Activated gamma-delta T cell treated with Interleukin-2 at 50 U/mL for 16 hours (primary cell): ENCODE measurements at places on chromosomes 7 and 10.

GRCh38 chr7:74525881-74526280, 72.2 kb downstream of the GTF2IRD1 start:
- no peak for DNase-seq

GRCh38 chr10:69634759-69635425, 4.8 kb downstream of the FAM241B start:
- no peak for DNase-seq

- no peak for DNase-seq
Observed at GRCh38 chr10:79123547-79123963, 54.8 kb downstream of the ZMIZ1 start.

DNA sequence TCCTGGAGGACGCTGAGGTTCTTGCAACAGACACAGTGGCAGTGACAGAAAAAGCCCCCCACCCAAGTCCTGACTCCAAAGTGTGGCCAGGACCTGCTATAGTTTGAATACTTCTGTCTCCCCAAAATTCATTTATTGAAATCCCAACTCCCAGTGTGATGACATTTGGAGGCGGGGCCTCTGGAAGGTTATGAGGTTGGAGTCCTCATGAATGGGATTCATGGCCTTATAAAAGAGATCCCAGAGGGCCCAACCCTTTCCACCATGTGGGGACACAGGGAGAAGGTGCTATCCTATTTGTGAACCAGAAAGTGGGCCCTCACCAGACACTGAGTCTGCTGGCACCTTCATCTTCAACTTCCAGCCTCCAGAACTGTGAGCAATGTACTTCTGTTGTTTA, 18.3 kb downstream of the ANXA11 start:
- DNase-seq, result no peak

- DNase-seq, result peak; percentile 75
Observed at GRCh38 chr7:35799846-35800717, 775 bp upstream of the SEPTIN7 start.

- DNase-seq, result no peak
Observed at GRCh38 chr7:45179666-45180065, 22.1 kb downstream of the RAMP3 start.

DNA sequence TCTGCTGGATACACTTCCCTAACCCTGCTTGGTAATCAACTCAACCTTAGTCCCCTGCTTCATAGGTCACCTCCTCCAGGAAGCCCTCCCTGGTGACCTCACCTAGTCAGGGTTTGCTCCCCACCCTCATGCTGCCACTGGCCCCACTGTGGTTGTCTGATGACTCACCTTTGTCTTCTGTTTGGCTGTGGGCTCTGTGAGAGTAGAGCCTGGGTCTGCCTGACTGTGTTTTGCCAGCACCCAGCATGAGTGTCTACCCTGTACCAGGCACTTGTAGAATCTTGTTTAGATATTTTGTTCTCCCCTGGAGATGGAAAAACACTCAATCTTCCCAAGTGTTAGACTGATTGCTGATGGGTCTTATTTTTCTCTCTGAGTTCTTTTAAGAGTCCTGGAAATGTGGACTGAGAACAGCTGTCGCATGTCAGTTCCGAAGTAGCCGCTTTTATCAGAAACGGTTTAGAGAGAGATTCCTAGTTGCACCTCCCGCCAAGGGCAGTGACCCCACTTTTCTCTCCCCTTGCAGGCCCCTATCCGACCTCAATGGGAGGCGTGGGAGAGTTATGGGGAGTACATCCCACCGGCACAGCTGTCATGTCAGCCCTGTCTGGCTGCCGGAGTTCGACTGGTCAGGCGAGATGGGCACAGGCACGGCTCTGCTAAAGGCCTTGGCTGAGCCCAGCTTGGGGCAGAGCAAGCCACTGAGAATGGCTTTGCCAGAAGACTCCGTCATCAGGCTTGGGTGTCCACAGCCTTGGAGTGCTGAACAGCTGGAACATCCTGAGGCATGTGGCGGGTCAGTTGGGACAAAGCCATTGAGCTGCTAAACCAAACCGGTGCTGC, 134.3 kb downstream of the GRK5 start:
- DNase-seq, result peak; percentile 57

- DNase-seq, result no peak
Observed at GRCh38 chr7:43196379-43196778, 83.9 kb downstream of the HECW1 start.

DNA sequence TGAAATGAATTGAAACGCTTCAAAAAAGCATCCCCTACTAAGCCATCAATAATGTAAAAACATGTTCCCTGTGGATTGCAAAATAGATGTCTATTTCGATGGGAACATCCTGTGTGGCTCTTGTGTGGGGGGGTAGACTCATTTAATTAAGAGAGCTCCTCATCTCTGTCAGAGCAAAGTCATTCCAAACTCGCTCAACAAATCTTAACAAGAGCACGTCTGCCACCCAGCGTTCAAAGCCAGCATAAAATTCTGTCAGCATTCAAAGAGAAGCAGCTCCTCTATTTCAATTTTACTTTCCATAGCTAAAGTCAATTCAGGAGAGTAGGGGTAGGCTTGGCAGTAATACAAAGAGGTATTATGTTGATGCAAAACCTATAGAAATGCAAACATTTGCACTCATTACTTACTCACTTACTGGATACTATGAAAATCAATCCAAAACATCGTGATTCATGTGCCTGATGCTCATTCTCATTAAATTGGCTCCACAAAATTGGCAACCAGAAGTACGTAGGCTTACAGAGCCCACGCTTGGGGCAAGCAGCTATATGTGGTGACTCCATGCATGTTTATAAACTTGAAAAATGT, 114.9 kb downstream of the IPMK start:
- peak; percentile 7 for DNase-seq

GRCh38 chr10:124994573-124995473, 52.9 kb downstream of the ZRANB1 start:
- no peak for DNase-seq

GRCh38 chr10:44925224-44925623, 14.1 kb downstream of the TMEM72 start:
- DNase-seq, result no peak

DNA sequence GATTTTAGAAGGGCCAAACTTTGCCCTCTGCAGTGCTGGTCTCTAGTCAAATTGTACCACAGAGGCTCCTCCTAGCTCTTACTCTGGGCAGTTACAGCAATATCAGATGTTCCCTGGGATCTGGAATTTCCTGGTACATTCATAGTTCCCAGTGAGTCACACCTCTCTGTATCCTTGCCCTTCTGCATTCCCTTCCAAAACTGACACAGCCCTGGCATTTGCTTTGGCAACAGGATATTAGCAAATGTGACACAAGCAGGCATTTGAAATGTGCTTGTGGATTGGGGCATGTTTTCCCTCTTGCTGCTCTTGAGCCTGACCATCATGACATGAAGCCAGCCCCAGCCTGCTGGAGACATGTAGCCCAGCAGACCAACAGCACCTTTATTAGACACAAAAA, 284.7 kb upstream of the AKR1E2 start:
- DNase-seq, result no peak

DNA sequence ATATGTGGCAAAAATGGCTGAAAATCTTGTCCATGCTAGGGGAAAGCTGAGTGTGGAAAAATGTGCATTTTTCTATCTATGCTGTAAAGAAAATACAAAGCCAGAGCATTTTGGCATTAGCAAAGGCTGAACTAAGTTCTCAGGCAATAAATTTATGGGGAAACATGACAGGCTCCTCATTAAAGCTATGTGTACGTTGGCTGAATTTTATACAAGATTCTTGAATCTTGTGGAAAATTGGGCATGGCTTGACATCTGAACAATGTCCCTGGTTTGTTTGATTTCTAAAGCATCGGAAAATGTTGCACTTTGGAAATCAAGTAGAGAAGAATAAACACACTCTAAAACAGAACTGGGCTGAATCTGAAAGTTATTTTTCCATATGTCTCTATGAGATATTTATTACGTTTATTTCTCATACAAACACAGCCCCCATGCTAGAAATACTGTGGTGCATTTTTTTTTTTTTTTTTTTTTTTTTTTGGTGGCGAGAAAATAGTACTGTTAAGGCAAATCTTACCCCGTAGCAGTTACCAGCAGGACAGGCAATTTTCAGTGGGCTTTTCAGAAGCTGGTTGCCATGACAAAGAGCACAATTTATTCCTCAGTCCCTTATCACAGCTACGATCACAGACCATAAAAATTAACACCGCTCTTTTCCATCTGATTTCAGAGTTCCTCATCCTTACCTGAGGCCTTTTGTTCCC, 16.9 kb downstream of the CPA1 start:
- DNase-seq, result no peak

- no peak for DNase-seq
Observed at GRCh38 chr10:114970515-114970914, 32.5 kb downstream of the TRUB1 start.

DNA sequence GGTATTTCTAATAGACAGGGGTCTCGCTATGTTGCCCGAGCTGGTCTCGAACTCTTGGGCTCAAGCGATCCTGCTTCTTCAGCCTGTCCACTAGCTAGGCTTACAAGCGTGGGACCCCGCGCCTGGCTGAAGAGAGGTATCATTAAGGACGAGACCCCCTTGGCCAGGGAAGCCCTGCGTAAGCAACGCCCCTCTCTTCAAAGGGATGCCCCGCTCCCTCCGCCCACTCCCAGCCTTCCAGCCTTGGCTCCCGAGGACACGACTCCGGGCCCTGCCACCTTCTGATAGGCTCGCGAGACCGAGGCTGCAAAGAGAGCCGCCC, 220 bp upstream of the ZKSCAN5 start:
- no peak for DNase-seq

- no peak for DNase-seq
Observed at GRCh38 chr10:104630731-104631130, 10.4 kb upstream of the SORCS3 start.

DNA sequence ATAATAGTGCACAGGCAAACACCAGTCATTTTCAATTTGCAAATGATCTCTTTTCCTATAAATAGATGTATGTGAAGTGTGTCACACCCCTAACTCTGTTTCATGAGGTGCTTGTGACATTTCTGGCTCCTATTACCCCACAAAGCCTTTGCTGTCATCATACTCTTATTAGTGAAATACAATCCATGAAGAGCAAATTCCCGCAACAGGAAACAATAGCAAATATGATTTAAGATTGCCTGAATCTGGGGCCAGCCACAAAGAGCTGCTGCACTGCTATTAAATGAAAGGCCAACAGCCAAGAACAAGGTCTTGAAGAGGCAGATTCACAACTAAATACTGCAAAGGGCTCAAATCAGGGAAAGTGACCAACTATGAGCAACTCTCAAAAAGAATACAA, 96.3 kb upstream of the CAV2 start:
- no peak for DNase-seq

- no peak for DNase-seq
Observed at GRCh38 chr10:93006435-93007039, 54.1 kb upstream of the CYP26C1 start.

- no peak for DNase-seq
Observed at GRCh38 chr10:132304756-132305509, 2.8 kb downstream of the STK32C start.

DNA sequence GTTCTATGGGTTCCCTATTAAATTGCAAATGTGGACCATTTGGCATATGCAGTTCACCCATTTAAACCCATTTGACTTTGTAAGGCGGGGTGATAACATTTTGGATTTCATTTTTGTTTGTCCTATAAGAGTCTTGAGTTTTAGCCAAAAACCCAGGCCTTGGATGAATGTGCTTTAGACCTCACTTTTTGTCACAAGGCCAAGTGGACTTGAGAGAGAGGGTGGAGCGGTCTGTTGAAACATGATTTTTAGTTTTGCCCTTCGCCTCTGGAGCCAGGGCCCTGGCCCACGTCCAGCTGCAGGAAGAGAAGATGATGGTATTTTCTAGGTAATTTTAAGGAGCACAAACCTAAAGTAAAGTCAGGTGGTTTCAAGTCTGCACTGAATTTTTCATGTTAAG, 260.1 kb downstream of the SLC25A13 start:
- DNase-seq, result no peak

GRCh38 chr7:122556873-122557542, 141.9 kb downstream of the RNF133 start:
- DNase-seq, result no peak

DNA sequence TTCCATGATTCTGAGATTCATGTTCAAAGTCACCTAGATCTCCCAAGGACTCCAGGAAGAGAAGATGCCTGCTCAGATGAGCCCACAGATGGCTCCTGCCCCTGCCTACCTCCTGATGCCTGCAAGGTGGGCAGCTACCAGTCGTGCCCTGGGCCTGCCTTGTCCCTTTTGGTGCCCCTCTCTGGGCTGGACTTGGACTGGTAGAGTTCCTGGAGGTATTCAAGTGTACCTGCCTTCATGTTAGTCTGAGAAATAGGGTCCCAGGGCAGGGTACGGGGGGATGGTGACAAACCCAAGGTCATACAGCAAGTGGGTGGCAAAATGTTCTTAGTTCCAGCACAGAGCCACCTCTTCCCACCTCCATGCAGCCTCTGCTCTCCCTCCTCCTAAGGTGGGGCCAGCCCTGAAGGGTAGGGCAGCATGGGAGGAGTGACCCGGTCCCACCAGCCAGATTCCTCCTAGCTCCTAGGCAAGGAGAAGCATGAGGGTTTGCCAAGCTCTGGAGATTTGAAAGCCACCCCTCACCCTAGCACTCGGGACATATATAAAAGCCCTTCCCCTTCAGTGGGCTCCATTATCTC, 80.8 kb upstream of the UNC5B start:
- DNase-seq, result no peak

GRCh38 chr7:134044682-134045081, 82.5 kb upstream of the LRGUK start:
- no peak for DNase-seq
